Kidney (tissue), 22 donors: ENCODE measurements at places on chromosomes 13 and 19. TPM values are rescaled to one million over a fixed set of nuclear protein-coding genes. Genes with fewer than 3 reads are reported as not detected.

IZUMO1 gene
- total RNA-seq = 0.79 TPM

BEST2 gene
- not detected for total RNA-seq

DNA sequence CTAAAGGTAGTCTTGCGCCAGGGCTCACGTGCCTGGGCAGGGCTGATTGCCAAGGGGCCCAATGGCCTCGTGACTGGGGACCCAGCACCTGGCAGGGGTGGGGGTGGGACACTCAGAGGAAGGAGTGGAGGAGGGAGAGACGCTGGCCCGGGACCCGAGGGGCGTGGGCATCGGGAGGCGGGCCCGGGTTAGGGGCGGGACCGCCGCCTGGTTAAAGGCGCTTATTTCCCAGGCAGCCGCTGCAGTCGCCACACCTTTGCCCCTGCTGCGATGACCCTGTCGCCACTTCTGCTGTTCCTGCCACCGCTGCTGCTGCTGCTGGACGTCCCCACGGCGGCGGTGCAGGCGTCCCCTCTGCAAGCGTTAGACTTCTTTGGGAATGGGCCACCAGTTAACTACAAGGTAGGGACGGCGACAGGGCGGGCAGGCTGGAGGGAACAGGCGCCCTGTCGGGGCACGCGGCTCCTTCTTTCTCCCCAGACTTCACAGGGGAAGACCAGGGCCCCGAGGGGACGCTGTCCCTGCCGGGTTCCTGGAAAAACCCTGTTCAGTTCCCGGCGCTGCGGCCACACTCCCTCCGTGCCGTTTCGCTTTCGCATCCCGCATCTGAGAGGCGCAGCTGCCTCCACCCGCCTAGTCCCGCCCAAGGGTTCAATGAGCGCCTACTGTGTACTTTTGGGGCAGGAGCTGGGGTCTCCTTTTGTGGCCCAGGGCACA is at the start of gene IFI30:
Gene IFI30 (plus strand): TSS at position 242 of the 717 bp plus-strand sequence. CDS start 29 bp downstream, at position 271.
- DNase-seq = peak; percentile 95

DACH1 gene
- total RNA-seq = 10.4 TPM

- DNase-seq = no peak
These were observed 84.5 kb downstream of the LRRC63 start for GRCh38 chr13:46296115-46296822.

FAM124A gene
- 3.5 TPM for total RNA-seq

DNA sequence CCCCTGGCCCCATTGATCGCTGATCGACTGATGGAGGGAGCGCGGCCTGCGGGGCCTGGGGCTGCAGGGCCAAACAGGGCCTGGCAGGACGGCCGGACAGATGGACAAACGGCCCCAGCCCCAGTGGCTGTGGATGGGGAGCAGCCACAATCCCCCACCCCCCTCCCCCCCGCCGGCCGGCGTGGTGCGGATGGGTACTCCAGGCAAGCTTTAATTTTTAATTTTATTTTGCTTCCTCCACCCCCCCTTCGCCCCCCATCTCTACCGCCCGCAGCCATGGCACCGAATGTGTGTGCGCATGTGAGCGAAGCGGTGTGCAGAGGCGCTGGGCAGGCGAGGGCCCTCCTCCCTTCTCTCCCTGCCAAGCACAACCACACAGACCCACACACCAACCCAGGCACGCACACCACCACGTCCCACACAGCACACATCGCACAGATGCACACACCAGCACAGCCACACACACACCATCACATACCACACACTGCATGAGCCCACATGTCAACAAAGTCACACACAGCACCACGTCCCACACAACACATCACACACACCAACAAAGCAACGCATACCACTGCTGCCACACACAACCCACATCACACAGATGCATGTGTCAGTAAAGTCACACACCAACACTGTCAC is 12.4 kb downstream of the ERFL start:
- no peak for DNase-seq

GRCh38 chr13:21871382-21871781 is 200.5 kb downstream of the FGF9 start:
- no peak for DNase-seq

GRCh38 chr19:37899453-37899852 is 6.9 kb downstream of the WDR87 start:
- DNase-seq = peak; percentile 4

DNA sequence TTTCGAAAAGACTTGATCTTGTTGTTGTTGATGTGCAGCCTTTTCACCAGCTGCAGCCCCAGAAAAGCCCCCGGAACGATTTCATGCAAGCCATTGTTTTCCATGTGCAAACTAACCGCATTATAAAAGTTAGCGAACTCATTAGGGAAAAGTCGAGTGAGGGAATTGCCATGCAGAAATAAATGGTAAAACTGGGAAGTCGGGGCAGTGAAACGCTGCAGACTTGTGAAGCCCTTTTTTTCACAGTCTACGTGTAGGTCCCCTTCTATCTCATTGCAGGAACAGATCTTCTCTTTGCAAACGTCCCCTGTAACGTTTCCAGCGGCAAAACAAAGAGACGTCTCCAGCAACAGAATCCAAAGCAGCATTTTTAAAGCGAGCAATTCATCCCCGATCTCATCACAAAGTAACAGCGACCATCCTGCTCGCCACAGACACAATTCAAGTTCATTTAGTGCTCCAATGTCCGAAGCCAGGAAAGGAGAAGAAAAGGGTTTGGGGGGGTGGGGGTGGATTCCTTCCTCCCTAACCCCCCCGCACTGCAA is 1.1 kb downstream of the SLITRK1 start:
- no peak for DNase-seq

GRCh38 chr13:112241288-112241687 is 134.9 kb upstream of the SPACA7 start:
- peak; percentile 23 for DNase-seq
